ENCODE measurements at places on chromosomes 2 and 18.

- DNase-seq, result no peak
Observed at GRCh38 chr2:164841719-164842623, at the start of gene COBLL1. TSS of gene COBLL1 (minus strand) at chr2:164841823. CDS start at chr2:164841196, 627 bp downstream.

DNA sequence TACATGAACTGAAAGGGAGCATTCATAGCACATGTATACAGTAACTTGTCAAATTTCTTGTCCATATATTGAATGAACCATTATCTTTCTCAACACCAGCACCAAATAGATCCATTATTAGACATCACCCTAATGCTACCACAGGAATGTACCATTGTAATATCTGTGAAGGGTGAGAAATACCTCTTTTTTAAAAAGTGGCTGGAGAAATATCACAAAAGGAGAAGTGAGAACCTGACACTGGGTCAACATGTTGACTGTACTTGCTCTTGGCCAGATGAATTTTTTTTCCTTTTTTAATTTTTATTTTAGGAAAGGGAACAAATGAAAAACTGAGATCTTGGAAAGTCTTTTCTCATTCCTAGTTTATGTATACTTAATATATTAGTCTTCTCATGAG, 63.5 kb downstream of the CAVIN2 start:
- no peak for DNase-seq

GRCh38 chr2:219155054-219155644, 5.5 kb downstream of the NHEJ1 start:
- peak; percentile 31 for DNase-seq

GRCh38 chr2:106195981-106196380, 1.9 kb upstream of the UXS1 start:
- no peak for DNase-seq

GRCh38 chr2:7031547-7032245, 114.5 kb downstream of the RNF144A start:
- DNase-seq, result peak; percentile 6
